Pons (tissue), 1 donor: ENCODE measurements at places on chromosomes 4 and X.

DNA sequence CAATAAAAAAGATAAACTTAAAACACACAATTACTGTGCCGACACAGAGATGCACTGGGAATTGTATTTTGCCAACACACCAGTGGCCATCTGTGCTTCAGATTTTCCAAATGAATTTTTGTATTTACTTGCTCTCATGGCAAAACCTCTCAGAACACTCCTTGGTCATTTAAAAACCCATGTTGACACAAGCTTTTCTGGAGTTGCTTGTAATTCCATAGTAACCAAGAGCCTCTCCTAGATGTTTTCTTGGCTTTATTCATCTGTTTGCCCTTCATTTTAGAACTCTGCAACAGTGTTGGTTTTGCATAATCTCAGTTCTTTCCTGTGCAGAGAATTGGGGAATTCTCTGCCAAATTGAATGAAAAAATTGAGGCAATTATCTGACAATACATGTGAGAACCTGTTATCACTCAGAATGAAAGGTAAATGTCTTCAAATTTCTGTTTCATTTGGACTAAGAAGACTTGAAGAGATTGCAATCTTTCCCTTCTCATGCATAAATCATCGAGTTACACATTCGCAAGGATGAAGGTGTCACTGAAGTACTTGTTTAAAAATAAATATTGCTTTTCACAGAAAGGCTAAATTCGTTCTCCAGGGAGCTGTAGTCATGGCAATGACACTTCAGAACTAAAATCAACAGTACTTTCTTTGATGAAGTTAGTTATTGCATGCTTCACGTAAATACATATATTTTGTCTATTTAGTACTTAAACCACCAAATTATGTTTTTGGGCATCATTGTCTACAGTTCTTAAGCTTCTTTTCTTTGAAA is 301.8 kb upstream of the CTSO start:
- no peak for DNase-seq

GRCh38 chr4:140100771-140101170 is 53.2 kb downstream of the MAML3 start:
- DNase-seq: no peak

GRCh38 chrX:46554942-46555341 is 9.7 kb upstream of the ZNF674 start:
- no peak for DNase-seq

DNA sequence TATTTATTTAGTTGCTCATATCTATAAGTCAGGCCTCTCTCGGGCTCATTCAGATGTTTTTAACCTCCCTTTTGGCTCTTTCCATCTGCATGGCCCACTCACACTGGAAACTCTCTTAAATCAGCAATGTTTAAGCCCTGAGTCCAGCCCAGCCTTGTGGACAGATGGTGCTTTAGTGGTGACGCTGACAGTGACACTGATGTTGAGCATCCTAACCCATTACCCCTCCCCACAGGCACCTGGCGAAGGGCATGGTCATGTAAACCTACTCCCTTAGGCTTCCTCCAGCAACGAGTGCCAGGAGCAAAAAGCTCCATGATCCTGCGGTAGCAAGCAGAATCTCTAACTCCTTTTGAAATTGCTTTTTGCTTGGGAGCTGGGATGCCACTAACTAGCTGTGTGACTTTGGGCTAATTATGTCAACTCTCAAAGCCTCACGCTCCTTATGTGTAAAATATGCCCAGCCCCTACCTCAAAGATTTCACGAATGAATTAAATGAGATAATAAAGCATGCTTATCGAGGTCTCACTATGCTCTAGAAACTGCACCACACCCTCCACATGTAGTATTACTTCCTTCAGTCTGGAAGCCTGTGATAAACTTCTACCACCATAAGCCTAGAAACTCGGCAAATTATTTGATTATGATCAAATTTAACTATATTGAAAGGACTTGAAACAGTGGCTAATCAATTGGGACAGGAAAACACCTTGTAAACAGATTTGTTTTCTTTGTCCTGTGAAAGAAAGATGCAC is 569.4 kb downstream of the BCOR start:
- DNase-seq: no peak

DNA sequence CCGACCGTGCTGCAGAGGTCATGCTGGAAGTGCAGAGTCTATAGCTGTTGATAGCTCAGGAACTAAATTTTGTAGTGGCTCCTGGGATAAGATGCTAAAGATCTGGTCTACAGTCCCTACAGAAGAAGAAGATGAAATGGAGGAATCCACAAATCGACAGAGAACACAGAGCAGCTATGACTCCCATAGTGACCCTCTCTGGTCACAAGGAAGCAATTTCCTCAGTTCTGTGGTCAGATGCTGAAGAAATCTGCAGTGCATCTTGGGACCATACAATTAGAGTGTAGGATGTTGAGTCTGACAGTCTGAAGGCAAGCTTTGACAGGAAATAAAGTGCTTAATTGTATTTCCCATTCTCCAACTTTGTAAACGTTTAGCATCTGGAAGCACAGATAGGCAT is 8.8 kb downstream of the MANBA start:
- DNase-seq: no peak

- no peak for DNase-seq
Observed at GRCh38 chr4:129145222-129145730, 49.3 kb downstream of the C4orf33 start.

- peak; percentile 66 for DNase-seq
Observed at GRCh38 chr4:52911684-52912294, 49.7 kb downstream of the RASL11B start.

DNA sequence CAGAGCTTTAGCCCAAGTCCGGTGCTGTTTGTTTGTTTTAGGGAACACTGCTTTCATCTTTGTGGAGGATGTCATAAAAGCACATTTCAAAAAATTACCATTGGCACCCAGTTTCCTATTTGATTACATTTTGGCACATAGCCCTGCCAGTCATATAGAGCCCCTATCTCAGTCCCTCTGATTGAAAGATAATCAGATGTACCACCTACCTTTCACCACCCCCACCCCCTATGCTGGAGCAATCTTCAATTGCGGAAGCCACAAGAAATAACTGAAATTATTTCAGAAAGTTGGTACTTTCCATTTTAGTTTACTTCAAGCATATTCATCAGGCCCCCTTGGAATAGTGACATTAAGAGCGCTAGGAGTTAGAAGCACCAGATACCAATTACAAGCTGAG is 136.7 kb upstream of the RPL34 start:
- no peak for DNase-seq

- no peak for DNase-seq
Observed at GRCh38 chr4:7679406-7680040, 244.8 kb upstream of the PSAPL1 start.

DNA sequence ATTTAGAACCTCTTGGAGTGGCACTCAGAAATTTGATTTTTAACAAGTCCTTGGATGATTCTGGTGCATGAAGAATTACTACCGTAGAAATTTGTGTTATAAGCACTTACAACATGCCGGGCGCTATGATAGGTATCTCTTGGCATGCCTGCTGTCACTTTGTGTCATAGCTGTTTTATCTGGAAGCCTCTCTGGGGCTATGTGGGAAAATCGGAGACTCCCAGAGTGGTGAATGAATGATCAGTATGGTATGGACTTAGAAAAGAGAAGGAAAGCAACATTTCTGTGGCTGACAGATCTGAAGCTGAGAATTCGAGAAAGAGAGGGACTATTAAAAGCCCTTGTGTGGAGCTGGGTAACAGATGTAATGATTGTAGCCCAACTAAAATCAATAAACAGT is 177.4 kb upstream of the MAMLD1 start:
- DNase-seq: no peak

- no peak for DNase-seq
Observed at GRCh38 chr4:52704661-52705060, 45.6 kb upstream of the USP46 start.

GRCh38 chr4:133130171-133130570 is 18.9 kb upstream of the PCDH10 start:
- DNase-seq: no peak

GRCh38 chr4:99724067-99724466 is 66.4 kb upstream of the C4orf54 start:
- DNase-seq: peak; percentile 19

GRCh38 chr4:146236216-146236615 is 21.9 kb downstream of the REELD1 start:
- no peak for DNase-seq

DNA sequence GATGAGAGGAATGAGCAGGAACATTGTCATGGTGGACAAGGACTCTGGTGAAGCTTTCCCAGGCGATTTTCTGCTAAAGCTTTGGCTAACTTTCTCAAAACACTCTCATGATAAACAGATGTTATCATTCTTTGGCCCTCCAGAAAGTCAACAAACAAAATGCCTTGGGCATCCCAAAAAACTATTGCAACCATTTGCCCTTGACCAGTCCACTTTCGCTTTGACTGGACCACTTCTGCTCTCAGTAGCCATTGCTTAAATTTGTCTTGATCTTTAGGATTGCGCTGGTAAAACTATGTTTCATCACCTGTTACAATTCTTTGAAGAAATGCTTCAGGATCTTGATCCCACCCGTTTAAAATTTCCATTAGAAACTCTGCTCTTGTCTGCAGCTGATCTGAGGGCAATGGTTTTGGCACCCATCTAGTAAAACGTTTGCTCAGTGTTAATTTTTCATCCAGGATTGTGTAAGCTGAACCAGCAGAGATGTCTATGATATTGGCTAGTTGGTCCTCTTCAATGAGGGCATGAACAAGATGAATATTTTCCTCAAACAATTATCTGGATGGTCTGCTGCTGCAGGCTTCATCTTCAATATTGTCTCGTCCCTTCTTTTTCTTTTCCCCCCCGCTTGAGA is 14.8 kb downstream of the TBC1D1 start:
- no peak for DNase-seq

- no peak for DNase-seq
Observed at GRCh38 chr4:108171339-108172230, 2.9 kb upstream of the LEF1 start.

GRCh38 chrX:12970691-12971202 is 4.2 kb upstream of the TMSB4X start:
- peak; percentile 83 for DNase-seq

GRCh38 chrX:63784902-63785707 is at the start of gene ARHGEF9:
Gene ARHGEF9 (minus strand): TSS chrX:63785214. CDS start chrX:63785145, 69 bp downstream.
- no peak for DNase-seq

GRCh38 chr4:101141230-101141629 is 206.1 kb downstream of the PPP3CA start:
- DNase-seq: no peak

GRCh38 chr4:79865201-79865597 is 207.8 kb downstream of the ANTXR2 start:
- no peak for DNase-seq

- DNase-seq: no peak
Observed at GRCh38 chr4:183961795-183962194, 56.7 kb downstream of the STOX2 start.

GRCh38 chr4:108024085-108024877 is 34.6 kb downstream of the HADH start:
- no peak for DNase-seq

GRCh38 chr4:80841587-80842281 is 188.8 kb upstream of the BMP3 start:
- DNase-seq: no peak

DNA sequence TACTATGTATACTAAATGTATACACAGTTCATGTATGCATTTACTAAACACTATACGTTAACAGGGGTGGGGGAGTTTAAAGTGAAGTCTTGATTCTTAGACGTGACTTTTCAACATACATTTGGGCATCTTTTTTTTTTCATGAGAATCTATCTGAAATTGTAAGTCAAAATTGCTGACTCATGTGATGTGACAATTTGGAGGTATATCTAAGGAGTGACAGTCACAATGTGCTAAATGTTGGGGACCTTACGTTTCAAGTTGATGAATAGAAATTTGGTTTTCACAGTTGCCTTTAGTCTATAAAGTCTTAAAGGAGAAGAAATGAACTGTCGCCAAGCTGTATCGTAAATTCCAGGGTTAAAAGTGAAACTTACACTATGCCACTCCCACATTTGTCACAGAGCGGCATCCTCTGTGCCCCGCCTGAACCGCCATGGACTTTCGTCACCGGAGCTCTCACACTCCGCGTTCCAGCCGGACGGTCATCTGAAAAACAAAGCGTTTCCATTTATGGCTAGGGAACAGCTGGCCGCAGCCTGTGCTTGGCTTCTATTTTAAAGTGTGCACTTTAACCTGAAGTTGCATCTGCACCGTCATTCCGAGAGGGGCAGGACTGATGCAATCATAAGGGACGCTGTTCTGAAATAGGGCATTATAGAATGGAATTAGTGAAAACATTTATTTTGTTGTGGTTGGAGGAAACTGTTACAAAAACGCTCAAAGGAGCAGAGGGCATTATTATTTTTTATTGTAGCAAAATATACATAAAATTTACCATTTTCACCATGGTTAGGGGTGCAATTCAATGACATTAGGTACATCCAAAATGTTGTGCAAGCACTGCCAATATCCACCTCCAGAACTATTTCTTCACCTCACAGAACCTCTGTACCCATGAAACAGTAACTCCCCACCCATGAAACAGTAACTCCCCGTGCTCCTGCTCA is 30.9 kb downstream of the PDLIM3 start:
- no peak for DNase-seq

GRCh38 chr4:53847965-53848364 is 216.4 kb downstream of the CHIC2 start:
- DNase-seq: no peak

DNA sequence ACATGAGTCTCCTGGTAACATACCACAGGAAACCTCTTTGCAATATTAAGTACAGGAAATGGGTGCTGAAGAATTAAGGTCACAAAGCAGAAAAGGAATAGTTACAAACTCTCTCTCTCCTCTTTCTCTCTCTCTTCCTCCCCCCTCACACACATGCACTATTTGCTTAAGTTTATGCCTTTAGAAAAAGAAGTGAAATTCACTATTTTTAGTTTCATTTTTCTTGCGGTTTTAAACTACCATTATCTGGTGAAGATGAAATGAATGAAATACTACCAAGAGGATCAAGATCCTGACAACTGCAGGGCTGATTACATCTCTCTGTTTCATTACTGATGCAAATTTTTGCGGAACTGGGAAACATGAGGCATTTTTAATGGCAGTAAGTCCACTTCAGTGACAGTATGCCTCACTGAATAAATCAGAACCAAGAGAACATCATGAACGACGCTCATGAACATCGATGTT is 64.3 kb upstream of the FTHL17 start:
- DNase-seq: no peak

DNA sequence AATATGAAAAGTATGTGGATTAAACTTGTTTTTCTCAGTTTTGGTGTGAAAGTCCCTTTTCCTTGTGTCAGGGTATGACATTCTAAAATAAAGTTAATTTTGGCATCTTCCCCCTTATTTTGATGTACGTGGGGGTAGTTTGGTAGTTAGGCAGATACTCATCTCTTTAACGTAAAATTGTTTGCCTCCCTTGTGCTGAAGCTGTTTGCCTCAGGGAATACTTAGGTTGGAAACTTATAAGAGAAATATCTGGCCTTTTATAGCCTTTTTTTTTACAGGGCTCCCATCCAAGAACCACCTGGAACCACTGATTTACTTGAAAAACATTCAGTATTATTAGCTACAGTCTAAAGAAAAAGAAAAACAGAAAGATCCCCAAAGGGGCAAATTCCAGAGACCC is 85.5 kb downstream of the PHEX start:
- no peak for DNase-seq

- no peak for DNase-seq
Observed at GRCh38 chrX:118062048-118062789, 54.4 kb downstream of the KLHL13 start.
